Fibroblast of the conjunctiva (primary cell): ENCODE measurements at places on chromosomes 4 and X.

DNA sequence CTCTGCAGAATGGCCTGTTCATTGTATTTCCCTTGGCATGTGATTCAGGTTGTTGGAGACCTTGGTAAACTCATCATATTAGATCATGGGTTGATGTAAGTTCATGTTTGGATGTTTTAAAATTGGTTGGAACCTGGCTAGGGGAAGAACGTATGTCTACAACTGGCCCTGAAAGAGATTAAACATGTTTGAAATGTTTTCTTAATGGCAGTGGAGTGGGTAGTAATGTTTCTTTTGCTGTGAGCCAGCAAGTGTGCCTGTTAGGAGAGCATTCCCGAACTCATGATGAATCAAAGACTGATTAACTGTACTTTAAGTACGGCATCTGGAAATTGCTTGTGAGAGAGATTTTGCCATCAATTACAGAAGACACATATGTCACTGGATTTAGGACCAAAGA, 44.5 kb upstream of the SLC4A4 start:
- DNase-seq, result no peak

GRCh38 chrX:47390780-47391179, 20.4 kb downstream of the ZNF157 start:
- no peak for DNase-seq

DNA sequence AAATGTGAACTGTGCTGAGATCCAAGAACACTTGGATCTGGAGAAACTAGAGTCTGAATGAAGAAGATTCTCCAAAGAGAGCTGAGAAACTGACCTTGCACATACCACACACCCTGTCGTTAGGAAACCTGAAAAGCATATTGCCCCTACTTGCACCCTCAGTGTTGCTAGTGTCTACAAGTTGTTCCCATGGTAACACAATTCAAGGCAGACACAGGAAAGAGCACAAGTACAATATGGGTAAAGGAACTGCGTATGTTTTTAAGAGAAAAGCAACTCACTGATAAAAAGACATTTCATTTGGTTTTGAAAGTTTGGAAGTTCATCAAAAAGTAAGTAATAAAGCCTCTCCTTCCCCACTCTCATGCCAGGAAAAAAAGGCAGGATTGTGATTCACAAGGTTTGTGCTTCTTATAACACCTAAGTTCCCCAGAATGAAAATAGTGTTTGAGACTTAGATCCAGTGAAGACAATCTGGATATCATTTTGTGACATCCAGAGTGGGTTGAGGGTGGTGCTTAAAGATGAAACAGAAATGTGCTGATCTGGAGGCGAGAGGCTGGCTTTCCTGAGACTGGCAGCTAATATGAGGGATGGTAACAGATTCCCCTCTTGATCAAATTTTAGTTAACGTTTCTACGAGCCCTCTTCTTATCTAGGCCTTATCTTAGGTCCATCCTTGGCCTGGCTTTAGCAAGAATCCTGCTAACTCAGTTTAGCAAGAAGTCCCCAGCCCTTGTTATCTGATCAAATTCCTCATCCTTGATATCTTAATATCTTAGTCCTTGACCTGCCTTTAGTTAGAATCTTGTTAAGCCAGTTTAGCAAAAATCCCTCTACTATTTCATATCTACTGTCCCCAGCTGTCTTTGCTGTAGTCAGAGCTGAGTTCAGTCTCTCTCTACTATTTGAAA, 42.3 kb downstream of the NIPAL1 start:
- DNase-seq, result no peak

- no peak for DNase-seq
These were observed 1012.5 kb upstream of the LCORL start for GRCh38 chr4:19033816-19034733.

DNA sequence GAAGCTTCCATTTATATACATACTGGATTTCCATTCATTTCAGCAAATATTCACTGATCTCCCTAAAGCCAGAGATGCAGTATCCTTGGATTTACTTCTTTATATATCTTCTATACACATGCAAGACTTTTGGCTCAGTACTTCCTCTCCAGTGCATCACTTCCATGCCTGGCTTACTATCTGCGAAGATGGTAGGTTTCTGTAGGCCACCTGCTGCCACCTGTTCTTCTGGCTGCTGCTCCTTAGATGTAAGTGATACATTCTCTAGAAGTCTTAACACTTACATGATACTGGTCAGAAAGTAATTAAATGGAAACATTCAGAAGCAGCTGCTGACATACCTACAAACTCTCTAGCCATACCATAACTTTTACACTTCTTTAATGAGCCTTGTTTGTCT, 48.9 kb downstream of the TBC1D9 start:
- DNase-seq, result no peak

DNA sequence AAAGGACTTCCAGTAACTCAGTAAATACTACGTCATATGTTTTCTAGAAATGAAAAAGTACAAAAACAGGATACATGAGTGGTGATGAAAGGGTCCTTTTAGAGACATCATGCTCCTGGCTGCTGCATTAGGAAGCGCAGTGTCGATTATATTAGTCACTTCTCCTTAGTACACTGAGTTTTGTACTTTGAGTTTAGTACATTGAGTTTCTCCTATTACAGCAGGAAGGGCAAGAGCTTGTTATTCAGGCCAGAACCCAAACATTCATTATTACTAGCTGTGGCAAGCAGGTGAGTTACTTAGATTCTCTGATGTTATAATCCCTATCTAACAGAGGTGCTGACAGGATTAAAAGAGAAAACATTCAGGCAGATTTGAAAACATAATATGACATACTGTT, 21.3 kb downstream of the RPGR start:
- peak; percentile 40 for DNase-seq

DNA sequence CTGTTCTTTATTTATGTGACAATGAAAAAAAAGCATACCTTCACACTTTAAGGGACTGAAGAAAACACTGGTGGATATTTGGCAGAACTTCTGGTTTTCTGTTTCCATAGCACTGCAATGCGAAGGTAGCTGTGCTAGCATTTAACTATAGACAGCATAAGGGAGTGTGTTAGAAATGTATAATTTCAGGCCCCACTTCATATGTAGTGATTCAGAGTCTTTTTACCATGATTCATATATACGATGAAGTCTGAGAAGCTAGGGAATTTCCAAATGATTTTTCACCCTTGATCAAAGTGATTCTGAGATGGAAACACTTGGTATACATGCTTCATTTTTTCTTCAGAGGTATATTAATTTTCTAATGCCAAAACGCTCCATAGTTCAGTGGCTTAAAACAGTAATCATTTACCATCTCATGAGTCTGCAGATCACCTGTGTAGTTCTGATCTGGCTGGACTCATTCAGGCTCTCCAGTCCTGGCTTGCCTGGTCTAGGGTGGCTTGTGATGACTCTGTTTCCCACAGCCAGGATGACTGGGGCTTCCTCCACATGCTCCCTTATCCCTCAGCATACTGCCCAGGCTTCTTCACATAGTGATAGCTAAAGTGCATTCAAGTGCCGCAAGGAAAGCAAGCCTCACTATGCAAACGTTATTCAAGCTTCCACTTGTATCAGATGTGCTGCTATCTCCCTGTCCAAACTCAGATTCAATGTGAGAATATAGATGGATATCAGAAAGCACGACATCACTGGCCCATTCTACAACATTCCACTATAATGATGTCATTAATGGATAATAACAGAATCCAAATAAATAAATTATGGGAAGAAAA, 790.1 kb downstream of the TECRL start:
- no peak for DNase-seq

GRCh38 chr4:179666226-179666625, 2224.0 kb upstream of the AGA start:
- no peak for DNase-seq

DNA sequence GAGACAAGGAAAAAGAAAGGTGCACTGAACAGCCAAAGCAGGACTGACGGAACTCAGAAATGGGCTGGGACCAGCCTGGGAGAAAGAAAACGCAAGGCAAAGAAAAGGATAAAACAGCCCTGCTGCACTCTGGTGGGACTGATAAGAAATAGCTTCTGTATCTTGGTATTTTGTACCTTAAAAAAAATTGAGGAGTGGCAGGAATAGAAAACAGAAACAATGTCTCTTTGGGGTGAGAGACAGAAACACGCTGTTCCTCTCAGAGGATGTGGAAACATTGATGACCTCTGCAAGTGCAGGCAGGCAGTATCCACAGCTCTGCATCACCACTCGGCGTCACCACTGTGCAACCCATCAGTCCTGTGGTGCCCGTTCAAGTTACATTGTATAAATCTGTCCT, 152.5 kb upstream of the SPRY1 start:
- DNase-seq, result peak; percentile 17

- DNase-seq, result no peak
These were observed 3.4 kb downstream of the DDX53 start for GRCh38 chrX:23003116-23003515.

DNA sequence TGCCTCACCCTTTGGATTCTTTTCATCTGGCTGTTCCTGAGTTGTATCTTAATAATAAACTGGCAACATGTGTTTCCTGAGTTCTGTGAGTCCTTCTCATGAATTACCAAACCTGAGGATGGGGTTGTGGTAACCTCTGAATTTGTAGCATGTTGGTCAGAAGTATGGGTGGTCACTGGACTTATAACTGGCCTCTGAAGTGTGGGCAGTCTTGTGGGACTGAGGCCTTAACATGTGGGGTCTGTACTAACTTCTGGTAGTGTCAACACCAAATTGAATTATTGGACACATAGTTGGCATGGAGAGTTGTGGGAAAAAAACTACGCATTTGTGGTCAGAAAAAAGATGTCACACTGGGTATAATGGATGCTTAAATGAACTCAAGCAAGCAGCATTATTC, 45.0 kb upstream of the TNIP3 start:
- DNase-seq, result no peak

DNA sequence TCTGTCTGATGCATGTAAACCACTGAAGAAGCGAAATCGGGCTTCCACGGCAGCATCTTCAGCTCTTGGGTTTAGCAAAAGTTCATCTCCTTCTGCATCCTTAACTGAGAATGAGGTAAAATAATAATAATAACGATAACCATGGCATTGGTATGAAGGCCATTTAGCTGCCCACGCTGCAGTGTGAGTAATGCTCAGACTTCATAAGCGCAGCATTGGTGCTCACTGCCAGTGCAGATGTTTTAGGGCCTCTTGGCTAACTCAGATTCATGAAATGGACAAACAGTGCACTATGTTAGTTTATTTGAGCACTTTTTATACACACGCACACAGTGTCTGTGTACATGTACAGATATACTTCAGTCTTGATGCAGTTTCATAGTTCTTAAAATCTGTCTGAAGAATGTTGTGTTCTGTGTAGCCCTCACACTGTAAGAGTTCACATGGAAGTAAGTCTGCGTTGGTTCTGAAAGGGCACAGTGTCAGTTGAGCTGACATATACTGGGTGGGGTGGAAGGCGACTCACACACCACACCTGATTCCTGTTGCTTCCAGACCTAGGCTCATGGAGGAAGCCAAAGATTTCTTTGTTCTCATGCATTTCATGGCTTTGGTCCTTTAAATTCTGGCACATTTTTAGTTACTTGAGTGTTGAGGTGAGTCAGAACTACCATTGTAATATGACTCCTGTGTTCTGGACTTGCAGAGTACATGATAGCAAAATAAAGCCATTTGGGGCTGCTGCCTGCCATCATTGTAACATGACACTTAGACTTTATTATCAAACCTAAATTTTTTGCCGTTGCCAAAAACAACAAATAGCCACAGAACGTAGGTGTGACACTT, 68.7 kb downstream of the NSD2 start:
- peak; percentile 79 for DNase-seq

GRCh38 chr4:124941267-124941666, 228.7 kb upstream of the ANKRD50 start:
- DNase-seq, result no peak

- DNase-seq, result no peak
These were observed 1904.9 kb downstream of the PCDH7 start for GRCh38 chr4:32624943-32625603.

- DNase-seq, result no peak
These were observed 408.2 kb downstream of the SMARCA1 start for GRCh38 chrX:129115104-129115503.

GRCh38 chr4:120353235-120353634, 286.6 kb upstream of the MAD2L1 start:
- no peak for DNase-seq

DNA sequence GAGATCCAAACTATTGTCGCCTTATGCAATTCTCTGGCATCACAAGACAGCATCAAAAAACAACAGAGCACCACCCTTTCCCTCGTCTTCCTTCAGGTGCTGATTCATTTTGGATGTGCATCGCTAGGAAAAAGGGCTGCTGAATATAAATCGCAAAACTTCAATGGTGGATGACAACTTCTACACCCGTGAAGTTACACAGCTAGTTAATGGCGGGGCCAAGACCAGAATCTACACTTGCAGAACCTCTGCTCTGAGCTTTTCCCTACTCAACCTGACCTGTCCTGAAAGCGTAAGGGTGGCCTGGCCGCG, 674 bp downstream of the GNPDA2 start:
- DNase-seq, result no peak

- DNase-seq, result no peak
These were observed 31.4 kb downstream of the MAGEB16 start for GRCh38 chrX:35829501-35829900.

- DNase-seq, result peak; percentile 17
These were observed 2407.1 kb downstream of the ARAP2 start for GRCh38 chr4:33837043-33837838.

DNA sequence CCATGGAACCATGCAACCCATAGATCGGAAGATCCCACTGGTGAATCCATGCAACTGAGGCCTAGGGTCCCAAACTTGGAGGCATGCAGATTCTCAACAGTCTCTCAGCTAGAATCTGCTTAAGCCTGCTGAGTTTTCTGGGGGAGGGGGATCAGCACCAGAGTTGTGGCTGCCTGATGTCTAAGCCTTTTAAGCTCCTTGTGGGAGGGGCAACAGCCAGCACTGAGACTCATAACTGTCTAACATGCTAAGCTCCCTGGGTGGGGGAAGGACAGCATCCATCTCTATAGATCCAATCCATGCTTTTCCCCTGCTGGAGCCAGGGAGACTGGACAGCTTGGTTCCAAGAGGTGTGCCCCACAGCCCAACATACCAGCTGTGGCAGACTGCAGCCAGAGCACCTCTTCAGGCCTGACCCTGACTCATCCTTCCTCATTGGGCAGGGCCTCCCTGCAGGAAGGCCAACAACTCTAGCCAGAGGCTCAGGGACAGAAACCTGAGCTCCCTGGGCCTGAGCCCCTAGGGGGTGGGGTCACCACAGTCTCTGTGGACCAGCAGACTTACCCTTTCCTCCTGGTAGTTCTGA, 300.1 kb upstream of the SLC7A11 start:
- no peak for DNase-seq

DNA sequence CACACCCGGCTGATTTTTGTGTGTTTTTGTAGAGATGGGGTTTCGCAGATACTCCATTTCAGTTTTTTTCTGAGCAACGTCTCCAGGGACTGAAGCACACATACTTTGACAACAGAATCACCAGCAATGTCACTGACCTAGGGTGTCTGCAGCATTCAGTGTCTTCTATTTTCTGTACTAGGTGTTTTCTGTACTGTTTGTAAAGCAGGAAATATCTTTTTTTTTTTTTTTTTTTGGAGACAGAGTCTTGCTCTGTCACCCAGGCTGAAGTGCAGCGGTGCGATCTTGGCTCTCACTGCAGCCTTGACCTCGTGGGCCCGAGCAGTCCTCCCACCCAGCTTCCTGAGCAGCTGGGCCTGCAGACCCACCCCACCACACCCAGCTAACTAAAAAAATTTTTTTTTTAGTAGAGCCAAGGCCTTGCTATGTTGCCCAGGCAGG, 8.9 kb downstream of the ADD1 start:
- DNase-seq, result no peak
